ENCODE measurements at places on chromosomes 1 and 21. TPM values are rescaled to one million over a fixed set of nuclear protein-coding genes. Genes with fewer than 3 reads are reported as not detected.

Gene USP24
- 67.3 TPM for total RNA-seq

Gene C1orf141
- total RNA-seq, result under 0.01 TPM

Gene FAM72C
- 1.2 TPM for total RNA-seq

Gene LAMTOR2
- 36.3 TPM for total RNA-seq

Gene CFHR4
- total RNA-seq, result 0.41 TPM

GRCh38 chr1:203504400-203505250, 10.7 kb downstream of the OPTC start:
- peak; percentile 69 for DNase-seq

GRCh38 chr1:229989591-229990248, 77.3 kb upstream of the GALNT2 start:
- no peak for DNase-seq

- DNase-seq, result no peak
Observed at GRCh38 chr1:99606306-99606705, 39.6 kb upstream of the PALMD start.

- no peak for DNase-seq
Observed at GRCh38 chr1:109963864-109964263, 20.7 kb upstream of the AHCYL1 start.

DNA sequence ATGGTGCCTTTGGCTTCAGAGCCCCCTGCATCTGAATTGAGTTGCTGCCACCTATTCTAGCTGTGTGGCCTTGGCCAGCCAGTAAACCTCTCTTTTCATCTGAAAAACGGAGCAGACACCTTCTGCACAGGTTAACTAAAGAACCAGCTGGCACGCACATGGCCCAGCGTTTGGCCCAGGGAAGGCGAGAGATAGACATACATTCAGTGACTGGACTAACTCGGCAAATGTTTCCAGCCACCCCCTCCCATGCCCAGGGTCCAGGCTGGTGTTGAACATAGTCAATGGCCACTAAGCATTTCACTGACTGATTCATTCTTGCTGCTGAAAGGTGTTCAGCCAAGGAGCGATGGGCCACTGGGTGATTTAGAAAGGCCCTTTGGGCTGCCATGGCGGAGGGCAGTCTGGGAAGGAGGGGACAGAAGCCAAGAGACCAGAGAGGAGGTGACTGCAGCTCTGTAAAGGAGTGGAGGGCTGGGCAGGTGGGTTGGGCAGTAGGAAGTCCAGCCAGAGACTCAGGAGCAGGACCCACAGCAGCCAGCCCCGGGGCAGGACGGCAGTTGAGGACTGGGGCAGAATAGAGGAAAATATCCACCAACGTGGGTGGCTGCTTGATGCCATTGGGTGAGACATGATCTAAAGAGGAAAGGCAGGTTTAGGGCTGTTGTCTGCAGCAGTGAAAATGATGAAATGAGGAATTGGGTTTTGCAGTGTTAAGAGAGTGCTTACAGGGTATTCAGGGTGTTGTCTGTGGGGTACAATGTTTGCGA, 184.3 kb downstream of the HIVEP3 start:
- no peak for DNase-seq

Measured in frontal cortex (tissue), 4 donors.